ENCODE measurements at places on chromosomes 11 and 22.

DNA sequence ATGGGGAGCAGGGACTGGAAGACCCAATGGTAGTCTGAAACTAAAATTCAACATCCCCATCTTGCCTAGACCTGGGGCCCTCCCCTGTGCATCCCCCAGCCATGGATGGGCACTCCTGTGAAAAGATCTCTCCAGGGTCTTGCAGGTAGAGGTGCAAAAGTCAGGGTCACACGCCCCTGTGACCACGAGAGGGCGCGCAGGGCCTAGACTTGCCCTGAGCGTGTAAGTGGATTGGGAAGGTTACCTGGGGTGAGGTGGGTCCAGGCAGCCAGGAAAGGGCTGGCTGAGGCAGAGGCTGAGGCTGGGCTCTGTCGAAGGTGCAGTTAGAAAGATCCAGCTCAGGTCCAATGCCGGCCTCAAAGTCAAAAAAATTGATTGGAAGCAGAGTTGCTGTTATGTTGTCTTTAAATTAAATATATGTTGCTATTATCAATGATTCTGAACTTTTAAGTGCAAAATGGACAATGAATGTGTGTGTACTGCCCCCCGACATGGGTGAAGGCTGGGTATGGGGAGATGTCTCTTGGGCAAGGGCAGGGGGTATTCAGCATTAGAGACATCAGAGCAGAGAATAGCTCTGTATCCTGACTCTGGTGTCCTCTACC lies 4.8 kb upstream of the POU2F3 start:
- DNase-seq, result no peak

GRCh38 chr22:20951932-20952380 lies 15.1 kb upstream of the AIFM3 start:
- DNase-seq, result no peak

DNA sequence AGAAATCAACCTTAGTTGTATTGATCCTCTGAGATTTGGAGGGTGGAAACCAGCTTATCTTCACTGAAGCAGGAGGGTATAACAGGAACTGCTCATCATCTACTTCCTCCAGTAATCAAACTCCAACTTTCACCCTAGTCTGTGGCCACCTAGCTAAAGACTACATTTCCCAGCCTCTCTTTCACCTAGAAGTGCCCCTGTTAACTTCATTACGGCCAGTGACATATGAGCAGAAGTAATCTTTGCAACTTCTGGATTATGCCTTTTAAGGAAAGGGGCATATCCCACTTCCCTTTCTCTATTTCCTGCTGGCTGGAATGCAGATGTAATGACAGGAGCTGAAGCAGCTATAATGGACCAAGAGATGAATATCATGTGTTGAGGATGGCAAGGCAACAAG lies 7.6 kb upstream of the VPS37C start:
- no peak for DNase-seq

DNA sequence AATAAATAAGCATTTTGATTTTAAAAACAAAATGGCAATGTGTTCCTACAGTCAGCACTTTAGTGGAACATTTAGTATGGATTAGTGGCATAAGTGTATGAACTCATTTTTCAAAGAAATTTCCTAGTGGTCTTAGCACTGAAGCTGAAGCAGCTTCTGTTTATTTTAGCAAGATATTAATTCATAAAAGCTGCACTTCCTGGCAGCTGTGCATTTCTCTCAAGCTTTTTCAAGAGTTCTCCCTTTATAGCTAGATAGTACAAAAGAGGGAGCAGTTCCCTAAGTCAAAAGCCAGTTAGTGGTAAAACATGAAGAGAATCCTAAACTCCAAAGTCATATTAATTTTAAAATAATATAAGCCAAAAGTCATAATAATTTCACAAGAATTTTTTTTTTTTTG lies 1036.0 kb upstream of the CCDC90B start:
- DNase-seq, result no peak

GRCh38 chr11:110679323-110679975 lies 32.8 kb downstream of the ARHGAP20 start:
- no peak for DNase-seq

GRCh38 chr22:48563966-48564330 lies 1263.7 kb downstream of the BRD1 start:
- DNase-seq, result no peak

DNA sequence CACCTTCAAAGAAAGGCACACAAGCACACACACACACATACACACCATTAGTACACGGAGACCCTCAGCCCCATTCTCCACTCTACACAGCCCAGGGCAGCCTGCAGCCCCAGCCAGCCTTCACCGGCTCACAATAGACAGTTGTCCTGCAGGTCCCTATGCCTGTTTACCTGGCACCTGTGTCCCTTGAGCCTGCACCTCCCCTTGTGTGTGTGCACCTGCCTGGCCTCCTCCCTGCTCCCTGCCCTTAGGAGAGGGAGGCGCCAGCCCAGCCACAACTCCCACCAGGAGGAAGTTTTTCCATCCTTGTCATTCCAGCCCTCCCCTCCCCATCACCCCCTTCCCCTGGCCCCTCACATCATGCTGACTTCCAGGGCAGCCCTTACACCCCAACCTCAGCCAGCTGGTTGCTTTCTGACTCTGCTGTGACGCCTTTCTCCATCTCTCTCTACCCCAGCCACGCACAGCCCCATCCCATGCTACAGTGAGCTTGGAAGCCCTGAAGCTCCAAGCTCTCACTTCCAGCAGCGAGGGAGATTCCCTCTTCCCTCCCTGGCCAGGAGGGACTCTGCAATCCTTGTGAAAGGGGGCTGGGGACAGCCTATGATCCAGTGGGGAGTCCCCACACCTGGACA lies 4.4 kb downstream of the AHNAK start:
- no peak for DNase-seq

DNA sequence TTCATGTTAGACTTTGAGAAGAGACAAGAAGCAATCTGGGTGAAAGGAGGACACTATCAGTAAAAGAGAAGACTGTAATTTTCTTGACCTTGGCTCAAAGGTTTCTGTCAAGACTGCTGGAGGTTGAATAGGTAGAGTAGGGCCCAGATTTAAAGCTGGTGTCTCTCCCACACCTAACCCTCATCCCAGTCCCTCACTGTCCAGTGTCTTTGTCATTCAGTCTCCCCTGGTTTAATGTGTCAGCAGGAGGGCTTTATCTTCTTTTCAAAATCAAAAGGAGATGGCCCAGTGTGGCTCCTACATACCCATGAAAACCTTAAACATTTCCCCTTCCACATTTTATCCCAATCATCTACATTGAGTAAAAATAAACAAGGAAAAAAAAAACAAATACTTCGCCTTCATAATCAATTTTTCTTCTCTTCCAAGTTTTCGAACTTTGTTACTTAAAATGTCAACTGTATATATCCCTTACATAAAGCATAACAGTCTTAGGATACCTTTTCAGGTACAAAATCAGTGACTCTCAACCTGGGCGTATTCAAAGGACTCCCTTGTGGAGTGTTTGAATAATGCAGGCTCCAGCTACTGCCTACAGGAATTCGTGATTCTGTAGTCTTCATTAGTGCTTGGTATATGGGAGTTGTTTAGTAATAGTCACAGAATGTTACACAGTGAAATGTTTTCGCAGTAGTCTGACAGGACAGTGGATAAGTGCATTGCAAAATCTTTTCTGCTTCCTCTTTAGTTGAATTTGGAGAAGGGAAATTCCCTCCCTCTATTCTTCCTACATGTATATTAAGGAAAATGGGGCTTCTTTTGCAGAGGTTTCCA lies 87.2 kb downstream of the FAT3 start:
- DNase-seq, result no peak

GRCh38 chr11:67023957-67024353 lies 1.0 kb downstream of the SYT12 start:
- no peak for DNase-seq

DNA sequence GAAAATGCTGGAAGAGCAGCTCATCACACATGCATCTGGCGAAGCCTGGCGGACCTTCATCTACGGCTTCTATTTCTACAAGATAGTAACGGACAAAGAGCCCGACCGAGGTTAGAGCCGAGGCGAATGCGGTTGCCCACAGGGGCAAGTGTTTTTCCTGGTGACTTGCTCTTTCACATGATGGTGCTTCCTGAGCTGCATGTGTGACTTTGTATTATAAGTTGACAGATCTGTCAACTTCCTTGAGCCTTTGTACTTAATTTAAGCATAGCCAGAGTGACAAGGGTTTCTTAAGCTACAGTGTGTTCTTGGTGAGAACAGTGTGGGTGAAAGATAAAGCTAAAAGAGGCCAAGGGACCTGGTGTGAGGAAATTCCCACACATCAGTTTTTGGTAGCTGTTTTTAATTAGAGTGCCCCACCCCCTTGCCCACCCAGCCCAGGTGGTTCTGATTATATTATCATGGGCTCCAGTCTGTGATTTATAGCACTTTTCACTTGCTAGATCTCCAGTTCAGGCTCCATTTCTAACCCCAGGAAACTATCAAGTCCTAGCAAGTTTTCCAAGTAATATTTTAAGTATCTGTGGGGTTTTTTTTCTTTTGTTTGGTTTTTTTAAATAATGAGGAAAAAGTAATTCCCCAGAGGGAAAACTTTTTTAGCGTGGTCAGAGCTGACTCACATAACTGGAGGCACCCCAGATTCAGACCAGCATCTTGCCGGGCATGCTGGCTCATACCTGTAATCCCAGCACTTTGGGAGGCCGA lies 68.0 kb upstream of the YWHAH start:
- DNase-seq, result no peak

- DNase-seq, result no peak
These were observed 1.0 kb downstream of the ST14 start for GRCh38 chr11:130160498-130161155.

GRCh38 chr22:26709617-26710390 lies 52.4 kb downstream of the MIAT start:
- no peak for DNase-seq

DNA sequence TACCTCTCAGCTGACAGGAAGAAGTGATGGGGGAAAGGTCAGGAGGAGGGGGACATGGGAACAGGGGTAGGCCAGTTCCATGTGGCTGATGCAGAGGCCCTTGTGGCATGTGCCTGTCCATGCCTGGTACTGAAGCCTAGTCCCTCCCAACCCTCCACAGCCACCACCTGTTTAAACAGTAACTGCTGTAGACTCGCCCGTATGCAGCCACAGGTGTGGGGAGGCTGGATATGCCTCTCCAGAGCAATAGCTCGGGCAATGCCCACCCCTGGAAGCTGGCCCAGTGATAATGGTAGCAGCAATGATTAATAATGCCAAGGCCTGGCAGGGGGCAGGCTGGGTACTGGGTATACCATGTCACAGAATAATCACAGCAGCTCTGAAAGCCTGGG lies 2.3 kb downstream of the SMTN start:
- no peak for DNase-seq

- no peak for DNase-seq
These were observed 23.5 kb downstream of the CTNND1 start for GRCh38 chr11:57785072-57785471.

DNA sequence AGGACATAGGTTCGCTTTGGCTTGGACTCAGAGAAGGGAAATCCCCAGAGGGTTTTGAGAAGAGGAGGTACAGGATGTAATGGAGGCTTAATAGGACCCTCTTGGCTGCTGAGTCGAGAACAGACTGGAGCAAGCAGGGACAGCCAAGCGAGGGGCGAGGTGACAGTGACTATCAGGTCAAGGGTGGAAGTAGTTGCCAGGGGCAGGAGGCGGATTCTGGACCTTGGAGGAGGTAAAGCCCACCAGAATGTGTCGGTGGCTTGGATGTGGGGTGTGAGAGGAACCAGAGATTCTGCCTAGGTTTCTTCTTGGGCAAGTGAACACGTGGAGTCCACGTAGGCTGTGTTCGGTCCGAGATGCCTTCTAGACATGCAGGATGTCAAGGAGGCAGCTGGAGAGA lies 4.4 kb downstream of the TRMT112 start:
- no peak for DNase-seq

- DNase-seq, result no peak
These were observed at the start of gene EMID1 for GRCh38 chr22:29205594-29206371. TSS of gene EMID1 (plus strand) at chr22:29205896. CDS start at chr22:29206039, 143 bp downstream.

- no peak for DNase-seq
These were observed 682 bp downstream of the PGAP2 start for GRCh38 chr11:3808861-3809623.

DNA sequence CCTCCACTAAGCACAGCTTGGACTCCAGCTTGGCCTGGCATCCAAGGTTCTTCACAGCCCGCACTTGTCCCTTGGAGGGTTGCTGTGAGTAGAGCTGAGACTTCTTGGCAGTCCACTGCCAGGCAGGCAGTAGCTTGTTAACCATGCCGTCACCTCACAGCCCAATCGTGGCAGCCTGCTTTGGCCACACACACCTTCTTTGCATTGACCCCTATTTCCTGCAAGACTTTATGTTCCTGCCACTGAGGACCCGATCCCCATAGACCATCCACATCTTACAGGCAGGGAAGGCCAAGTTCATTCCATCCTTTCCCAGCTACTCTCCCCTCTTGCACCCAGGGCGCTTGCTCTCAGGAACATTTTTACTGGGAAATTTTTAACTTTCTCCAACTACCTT lies 2.5 kb upstream of the PYGM start:
- peak; percentile 13 for DNase-seq

DNA sequence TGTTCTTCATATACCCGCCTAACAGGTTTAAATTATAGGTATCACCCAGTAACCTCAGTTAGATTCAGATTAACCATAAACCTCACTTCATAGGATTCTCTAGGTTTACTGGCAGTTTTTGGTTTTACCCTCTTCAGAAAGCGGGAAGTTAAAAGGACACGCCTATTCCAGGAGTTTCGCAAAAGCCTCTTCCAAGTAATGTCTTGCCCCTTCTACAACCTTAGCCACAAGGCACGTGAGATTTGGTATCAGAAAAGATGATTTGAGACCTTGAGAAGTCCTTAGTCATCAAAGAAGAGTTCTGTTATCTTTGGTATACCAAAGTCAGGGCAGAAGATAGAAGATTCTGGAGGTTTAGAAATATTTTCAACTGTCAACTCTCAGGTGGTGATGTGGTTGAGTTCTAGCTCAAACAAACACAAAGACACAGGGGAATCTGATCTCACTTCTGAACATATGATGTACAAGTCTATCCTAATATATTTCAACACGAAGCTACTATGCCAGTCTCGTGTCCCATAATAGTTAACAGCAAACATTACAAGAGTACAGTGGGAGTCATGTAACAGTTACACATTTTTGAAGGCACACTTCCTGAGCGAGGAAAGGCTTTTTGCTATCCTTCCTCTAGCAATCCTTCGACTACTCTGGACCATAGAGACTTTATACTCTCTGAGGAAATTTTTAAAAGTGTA lies 103.5 kb downstream of the USP35 start:
- no peak for DNase-seq

DNA sequence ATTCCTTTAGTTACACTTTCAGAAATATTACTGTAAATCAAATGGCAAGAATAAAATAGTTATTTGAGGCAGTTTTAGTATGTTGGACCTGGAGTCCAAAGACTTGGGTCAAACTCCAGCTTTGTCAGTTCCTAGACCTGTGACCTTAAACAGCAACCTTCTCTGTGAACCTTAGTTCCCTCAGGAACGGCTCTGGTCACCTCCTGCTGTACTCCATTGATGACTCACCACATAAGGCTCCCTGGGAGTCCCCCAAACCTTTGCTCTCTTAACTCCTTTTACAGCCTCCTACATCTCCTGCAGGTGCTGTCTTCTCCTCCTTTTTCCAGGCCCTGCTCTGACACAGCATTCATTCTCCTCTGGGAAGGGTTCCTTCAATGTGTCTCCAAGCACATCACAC lies 29.1 kb downstream of the LIMK2 start:
- DNase-seq, result no peak

- DNase-seq, result no peak
These were observed 302.7 kb downstream of the ETS1 start for GRCh38 chr11:128284634-128285033.

All from C1 segment of cervical spinal cord (tissue), 14 donors.